Jurkat, Clone E6-1 (cell line): ENCODE measurements at places on chromosomes 1 and 21.

DNA sequence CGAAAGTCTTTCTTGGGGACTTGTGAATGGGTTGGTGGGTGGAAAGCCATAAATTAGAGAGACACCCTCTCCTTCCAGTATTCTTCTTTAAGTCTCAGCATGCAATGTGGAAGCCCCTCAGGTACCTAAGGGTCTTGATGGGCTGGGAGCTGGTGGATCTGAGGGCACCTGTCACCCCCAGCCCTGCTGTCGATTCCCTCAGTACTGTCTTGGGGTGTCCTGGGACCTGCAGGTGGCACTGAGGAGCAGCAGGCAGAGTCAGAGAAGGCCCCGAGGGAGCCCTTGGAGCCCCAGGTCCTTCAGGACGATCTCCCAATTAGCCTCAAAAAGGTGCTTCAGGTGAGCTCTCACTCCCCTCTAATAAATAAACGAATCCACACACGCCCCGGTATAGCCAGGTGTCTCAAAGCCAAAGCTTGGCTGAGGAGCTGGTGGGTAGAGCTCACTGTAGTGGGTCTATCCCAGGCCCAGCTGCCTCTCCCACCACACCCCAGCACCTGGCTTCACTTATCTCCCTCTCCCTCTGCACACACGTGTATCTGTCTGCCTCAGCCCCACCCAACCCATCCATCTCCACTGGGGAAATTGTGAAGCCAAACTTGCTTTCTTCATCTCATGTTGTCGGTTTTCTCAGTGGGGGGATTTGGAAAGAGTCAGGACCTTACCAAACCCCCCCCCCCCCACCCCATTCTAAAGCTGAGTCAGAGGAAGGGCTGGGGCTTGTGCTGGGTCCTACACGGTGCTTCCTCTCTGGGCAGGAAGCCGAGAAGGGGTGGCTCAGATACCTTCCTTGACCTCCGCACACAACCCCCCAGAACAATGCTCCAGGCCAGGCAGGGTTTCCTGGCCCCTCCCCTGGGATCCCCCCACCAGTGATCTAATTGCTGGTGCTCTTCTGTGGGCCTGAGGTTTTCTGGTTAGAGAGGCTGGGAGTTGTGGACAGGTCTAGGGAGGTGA, 1.6 kb downstream of the ADAM15 start:
- no peak for DNase-seq

DNA sequence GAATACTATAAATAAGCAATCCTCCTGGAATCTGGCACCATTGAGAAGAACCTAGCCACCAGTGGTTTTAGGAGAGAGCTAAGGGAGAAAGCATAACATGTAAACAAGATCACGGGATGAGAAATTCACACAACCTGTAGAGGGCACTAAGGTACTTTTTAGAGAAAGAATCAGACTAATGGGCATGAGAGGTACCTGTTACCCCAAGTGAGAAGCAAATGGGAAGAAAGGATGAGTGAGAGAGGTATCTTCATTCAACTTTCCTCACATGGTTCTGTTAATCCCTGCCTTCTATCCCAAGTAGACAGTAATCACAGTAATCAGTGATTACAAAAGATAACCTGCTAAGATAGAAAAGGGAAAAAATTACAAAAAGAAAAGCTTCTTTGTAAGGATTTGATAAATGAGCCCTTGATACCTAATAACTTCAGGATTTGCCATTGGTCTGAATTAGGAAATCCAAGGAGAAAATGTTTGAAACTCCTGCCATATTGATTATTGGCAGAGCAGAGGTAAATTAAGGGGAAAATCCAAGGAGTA, 251.1 kb upstream of the ADGRL2 start:
- peak; percentile 20 for DNase-seq

GRCh38 chr21:37877888-37878684, 38.2 kb downstream of the KCNJ6 start:
- DNase-seq: no peak

DNA sequence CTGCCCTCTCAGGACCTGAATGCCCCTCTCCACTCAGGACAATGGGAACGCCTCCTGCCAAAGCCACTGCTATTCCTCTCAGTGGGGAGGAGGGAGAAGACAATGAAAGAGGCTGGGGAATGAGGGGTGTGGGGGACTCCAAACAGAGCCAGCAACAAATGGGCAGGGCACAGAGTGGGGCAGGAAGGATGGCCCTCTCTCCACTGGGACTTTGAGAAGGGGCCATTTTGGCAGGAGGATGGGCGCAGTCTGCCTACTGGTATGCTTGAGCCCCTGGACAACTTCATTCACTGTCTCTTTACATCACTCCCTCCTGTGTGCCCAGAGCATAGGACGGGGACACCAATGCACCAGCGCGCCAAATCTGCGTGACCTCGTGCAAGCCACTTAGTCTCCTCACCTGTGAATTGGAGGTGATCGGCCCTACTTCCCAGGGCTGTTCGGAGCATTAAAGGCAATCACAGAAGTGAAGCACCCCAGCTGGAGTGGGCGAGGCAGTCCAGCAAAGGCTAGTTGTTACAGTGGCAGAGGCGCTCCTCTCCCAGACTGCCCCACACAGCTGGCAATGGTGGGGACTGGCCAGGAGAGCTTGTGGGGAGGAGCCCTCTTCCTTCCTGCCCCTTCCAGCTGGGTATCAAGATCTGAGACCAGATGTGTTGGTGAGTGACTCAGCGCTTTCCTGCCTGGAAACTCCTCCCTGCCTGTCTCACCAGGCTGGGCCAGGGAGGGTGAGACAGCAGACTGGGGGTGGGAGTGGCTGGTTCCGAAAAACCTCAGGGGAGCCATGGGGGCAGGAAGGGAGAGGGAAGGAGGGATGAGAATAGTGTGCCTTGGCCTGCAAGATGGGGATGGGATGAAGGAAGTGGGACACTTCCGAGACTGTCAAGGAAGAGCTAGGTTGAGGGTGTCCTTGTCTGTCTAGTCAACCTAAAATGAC, 22.4 kb upstream of the SYNC start:
- DNase-seq: peak; percentile 66

DNA sequence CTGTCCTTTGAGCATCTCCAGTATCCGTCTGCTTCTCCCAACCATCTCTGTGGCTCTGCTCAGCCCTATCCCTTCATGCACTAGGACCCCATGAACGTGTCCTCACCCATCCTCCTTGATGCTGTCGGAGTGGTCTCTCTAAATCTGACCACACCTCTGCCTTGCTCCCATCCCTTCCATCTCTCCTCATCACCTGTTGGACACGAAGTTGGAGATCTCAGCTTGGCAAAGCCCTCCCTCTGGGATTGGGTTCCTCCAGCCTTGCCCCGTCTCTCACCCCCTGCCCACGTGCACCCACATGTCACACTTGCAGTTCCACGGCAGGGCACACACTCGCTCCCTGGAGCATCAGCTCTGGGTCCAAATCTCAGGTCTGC, 135.7 kb downstream of the ACTL8 start:
- DNase-seq: no peak

DNA sequence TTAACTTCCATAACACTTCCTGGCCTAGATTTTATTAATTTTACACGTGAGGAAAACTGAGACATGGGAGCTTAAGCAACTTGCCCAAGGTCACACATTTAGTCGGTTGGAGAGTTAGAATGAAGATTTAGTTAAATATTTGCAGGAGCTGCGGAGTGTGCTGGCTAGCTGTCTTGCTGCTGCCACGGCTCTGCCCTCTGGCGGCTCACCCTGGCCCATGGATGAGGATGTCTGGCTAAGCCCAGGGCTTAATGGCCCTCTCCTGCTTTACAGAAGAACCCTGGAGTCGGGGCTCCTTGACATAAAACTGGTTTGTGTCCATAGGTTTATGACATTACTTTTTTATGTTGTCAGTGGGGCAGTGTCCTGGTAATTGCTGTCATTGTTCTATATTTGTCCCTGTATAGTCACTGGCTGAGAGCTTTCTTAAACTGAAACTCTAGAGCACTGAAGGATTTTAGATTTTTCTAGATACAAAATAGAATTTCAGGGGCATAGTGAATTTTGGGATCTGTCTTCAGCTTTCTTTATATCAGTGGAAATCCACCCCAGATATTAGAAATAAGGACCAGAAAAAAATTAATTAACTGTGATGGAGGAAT, 88.9 kb upstream of the WLS start:
- no peak for DNase-seq

- DNase-seq: no peak
Observed at GRCh38 chr1:181015251-181015615, 7.4 kb downstream of the STX6 start.

GRCh38 chr1:88799491-88799890, 91.9 kb downstream of the GTF2B start:
- no peak for DNase-seq
